ENCODE measurements at places on chromosomes 2 and 18. TPM values are rescaled to one million over a fixed set of nuclear protein-coding genes. Genes with fewer than 3 reads are reported as not detected.

GRCh38 chr2:106745468-106745867 lies 140.5 kb downstream of the ST6GAL2 start:
- H3K4me1 ChIP-seq, result no peaks in the 10 kb centered on the region
- H3K36me3 ChIP-seq, result no peaks in the 10 kb centered on the region
- no peaks in the 10 kb centered on the region for H3K27me3 ChIP-seq
- H3K27ac ChIP-seq, result no peak overlapping the region
- no peak overlapping the region for H3K4me3 ChIP-seq

DNA sequence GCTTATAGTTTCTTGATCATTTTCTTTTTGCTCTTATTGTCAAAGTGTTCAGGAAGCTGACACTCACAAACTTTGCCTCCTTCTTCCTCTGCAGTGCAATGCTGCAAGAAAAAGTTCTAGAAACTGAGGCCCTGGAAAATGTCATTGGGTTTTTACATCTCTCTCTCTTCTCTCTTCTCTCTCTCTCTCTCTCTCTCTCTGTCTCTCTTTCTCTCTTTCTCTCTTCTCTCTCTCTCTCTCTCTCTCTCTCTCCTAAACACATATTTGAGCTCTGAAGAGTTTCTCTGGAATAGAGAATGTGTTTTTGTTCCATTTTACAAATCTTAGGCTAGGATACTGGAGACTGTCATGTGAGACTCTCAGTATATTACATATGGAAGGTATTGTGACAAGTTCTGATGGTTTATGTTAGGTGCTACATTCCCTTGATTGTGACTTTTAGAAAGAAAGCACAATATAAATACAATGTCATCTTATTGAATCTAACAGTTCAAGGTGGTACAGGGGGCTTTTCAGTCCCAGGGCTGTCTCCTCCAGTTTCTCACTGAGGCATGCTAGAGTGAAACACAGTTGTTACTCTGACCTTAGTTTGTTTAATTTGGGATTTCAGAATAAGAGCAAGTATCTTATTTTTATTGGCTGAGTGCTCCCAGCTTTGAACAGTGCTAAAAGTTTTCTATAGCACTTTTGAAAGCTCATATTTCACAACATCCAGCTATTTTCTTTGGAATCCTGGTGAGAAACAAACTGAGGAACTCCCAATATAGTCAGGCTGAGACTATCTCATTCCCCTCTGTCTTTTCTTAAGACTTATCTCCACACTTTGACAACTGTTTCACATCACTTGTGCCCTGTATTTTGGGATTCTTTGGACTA lies 41.4 kb upstream of the EHBP1 start:
- no peaks in the 10 kb centered on the region for H3K27me3 ChIP-seq
- H3K27ac ChIP-seq, result no peak overlapping the region
- DNase-seq, result no peak
- no peaks in the 10 kb centered on the region for H3K4me1 ChIP-seq
- no peak overlapping the region for H3K4me3 ChIP-seq
- H3K36me3 ChIP-seq, result no peaks in the 10 kb centered on the region

DNA sequence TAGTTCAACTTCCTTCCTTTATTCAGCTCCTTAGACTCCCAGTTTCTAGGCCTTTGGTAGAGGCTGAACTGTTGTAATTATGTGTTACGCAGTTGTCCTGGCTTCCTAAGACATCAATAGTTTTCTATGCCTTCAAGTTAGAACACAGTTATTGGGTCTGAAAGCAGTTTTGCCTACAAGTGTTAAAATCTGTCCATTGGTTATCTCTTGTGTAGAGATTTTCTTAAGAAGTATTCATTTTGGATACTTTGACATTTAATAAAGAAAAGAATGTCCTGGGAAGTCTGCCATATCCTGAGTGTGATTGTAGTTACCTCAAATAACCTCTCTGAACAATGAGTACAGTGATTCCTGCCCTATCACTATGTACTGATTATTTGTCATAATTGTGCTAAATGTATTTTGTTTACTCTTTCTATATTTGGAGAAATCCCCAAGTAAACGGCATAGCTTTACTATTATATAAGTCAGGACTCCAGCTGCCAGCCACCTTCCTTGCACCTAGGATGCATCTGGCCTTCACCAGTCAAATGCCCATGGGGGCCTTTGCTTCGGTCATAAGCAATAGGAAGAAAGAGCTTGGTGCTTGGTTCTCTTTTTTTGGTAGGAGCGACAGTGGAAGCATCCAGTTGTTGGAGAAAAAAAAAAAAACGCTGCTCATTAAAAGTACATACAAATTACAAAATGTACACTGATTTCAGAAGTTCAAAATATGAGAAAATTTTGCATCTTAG lies 449.5 kb upstream of the PKDCC start:
- no peak overlapping the region for H3K4me3 ChIP-seq
- no peaks in the 10 kb centered on the region for H3K27me3 ChIP-seq
- no peaks in the 10 kb centered on the region for H3K36me3 ChIP-seq
- no peaks in the 10 kb centered on the region for H3K4me1 ChIP-seq
- no peak overlapping the region for H3K27ac ChIP-seq
- no peak for DNase-seq

DNA sequence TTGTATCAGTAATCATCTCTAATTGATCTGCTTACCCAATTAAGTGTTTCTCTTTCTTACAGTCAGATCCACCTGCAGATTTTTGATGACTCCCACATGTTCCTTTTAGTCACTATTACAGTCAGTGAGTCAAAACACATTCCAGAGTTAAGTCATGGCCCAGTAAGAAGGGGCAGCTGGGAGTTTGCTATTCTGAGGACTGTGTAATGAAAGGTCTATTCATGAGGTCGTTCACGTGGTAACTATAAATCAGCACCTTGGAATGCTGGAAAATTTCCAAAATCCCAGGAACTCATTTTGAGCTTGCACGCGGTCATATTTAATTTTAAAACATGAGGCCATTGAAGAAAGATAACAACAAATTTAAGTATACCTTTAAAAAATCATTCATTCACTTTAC lies 252.5 kb downstream of the XIRP2 start:
- no peaks in the 10 kb centered on the region for H3K36me3 ChIP-seq
- H3K4me1 ChIP-seq, result no peaks in the 10 kb centered on the region
- no peak overlapping the region for H3K4me3 ChIP-seq
- H3K27me3 ChIP-seq, result no peaks in the 10 kb centered on the region
- no peak for DNase-seq
- H3K27ac ChIP-seq, result peak overlapping the region; percentile 46

- no peak for DNase-seq
- no peak overlapping the region for H3K27ac ChIP-seq
- no peak overlapping the region for H3K4me3 ChIP-seq
- H3K4me1 ChIP-seq, result no peaks in the 10 kb centered on the region
- no peaks in the 10 kb centered on the region for H3K36me3 ChIP-seq
These were observed 149.2 kb downstream of the FAM210A start for GRCh38 chr18:13577091-13577697.

DNA sequence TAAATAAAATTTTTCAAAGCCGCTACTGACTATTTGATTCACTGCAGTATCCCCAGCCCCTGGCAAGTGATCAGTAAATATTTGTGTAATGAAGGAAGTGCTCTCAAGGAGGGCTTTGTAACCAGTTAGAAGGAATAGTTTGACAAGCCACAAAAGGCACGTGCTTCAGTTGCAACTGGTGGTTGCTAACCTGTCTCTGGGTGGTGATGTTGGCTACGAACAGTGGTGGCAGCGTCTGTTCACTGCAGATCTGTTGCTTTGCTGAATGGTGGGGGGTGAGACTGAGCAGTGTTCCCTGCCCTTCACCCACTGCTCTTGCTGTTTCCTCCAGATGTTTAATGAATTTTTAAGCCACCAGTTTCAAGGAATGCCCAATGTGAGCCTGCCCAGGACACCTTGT lies 73.9 kb upstream of the SIX2 start:
- H3K4me1 ChIP-seq, result no peaks in the 10 kb centered on the region
- no peak overlapping the region for H3K27ac ChIP-seq
- H3K4me3 ChIP-seq, result no peak overlapping the region
- no peaks in the 10 kb centered on the region for H3K36me3 ChIP-seq
- DNase-seq, result no peak

CXCR4 gene
- polyA plus RNA-seq, result 1.4 TPM

- H3K4me3 ChIP-seq, result no peak overlapping the region
- H3K4me1 ChIP-seq, result no peaks in the 10 kb centered on the region
- no peak overlapping the region for H3K27ac ChIP-seq
These were observed 97.3 kb downstream of the CDCA7 start for GRCh38 chr2:173451941-173452340.

DNA sequence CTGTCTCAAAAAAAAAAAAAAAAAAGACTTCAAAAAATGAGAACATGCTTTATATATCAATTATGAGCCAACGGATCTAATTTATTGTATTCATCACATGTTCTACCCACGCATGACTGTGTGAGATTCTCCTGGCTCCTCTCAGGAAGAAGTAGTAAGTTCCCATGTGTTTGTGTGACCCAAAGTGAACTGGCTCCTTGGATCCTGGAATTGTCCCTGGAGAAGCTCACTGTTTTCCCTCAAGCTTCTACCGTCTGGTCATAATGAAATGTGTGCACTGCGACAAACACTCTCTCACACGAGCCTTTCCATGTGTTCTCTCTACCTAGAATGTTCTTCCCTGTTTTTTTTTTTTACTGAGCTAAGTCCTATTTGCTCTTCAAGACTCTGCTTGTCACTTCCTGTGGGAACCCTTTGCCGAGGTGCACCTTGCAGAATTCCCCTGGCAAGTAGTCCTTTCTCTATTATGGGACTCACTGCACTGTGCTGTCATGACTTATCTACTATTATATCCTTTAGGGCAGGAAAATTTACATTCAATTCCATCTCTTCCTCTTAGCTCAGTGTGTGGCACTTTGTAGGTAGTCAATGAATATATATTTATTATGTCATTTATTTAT lies 83.2 kb upstream of the THOC1 start:
- no peaks in the 10 kb centered on the region for H3K4me1 ChIP-seq
- no peak overlapping the region for H3K27ac ChIP-seq
- H3K36me3 ChIP-seq, result no peaks in the 10 kb centered on the region

GRCh38 chr2:56741601-56742102 lies 557.9 kb downstream of the CCDC85A start:
- no peaks in the 10 kb centered on the region for H3K36me3 ChIP-seq
- no peak overlapping the region for H3K27ac ChIP-seq
- no peak for DNase-seq
- no peaks in the 10 kb centered on the region for H3K4me1 ChIP-seq

PDCD1 gene
- 0.09 TPM for polyA plus RNA-seq

GDF7 gene
- 0.89 TPM for polyA plus RNA-seq

DNA sequence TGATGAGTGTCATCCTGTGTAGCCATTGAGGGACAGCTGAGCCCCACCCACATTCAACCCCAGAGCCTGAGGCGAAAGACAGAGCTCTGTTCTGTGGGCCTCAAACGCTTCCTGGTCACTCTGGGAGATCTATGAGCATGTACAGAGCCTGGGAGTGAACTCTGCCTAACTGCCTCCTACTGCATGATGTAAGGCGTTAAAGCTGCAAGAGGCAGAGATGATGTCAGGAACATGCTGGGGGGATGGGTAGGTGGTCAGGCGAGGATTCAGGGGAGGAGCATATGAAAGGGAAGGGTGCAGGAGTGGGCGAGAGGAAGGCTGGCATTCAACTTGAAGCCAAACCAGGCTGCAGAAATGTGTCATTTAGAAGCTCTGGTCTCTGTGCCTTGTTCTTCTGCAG lies 181.0 kb downstream of the TFCP2L1 start:
- no peak overlapping the region for H3K4me3 ChIP-seq
- H3K36me3 ChIP-seq, result no peaks in the 10 kb centered on the region
- H3K27me3 ChIP-seq, result peaks cover 3% of the 10 kb centered on the region
- H3K4me1 ChIP-seq, result no peaks in the 10 kb centered on the region

GRCh38 chr2:198405311-198405710 lies 600.9 kb downstream of the PLCL1 start:
- H3K4me1 ChIP-seq, result no peaks in the 10 kb centered on the region
- DNase-seq, result no peak
- no peaks in the 10 kb centered on the region for H3K27me3 ChIP-seq
- no peak overlapping the region for H3K4me3 ChIP-seq

- no peak for DNase-seq
- H3K36me3 ChIP-seq, result no peaks in the 10 kb centered on the region
- H3K27ac ChIP-seq, result no peak overlapping the region
- no peak overlapping the region for H3K4me3 ChIP-seq
- H3K4me1 ChIP-seq, result no peaks in the 10 kb centered on the region
These were observed 249.0 kb upstream of the ID2 start for GRCh38 chr2:8432706-8433336.

C2orf78 gene
- not detected for polyA plus RNA-seq

SLC11A1 gene
- 6.4 TPM for polyA plus RNA-seq

- no peak overlapping the region for H3K4me3 ChIP-seq
- H3K27ac ChIP-seq, result no peak overlapping the region
- no peaks in the 10 kb centered on the region for H3K36me3 ChIP-seq
- no peaks in the 10 kb centered on the region for H3K27me3 ChIP-seq
These were observed 231.9 kb downstream of the DYSF start for GRCh38 chr2:71685073-71685848.

- no peak overlapping the region for H3K4me3 ChIP-seq
- H3K4me1 ChIP-seq, result no peaks in the 10 kb centered on the region
- H3K27ac ChIP-seq, result no peak overlapping the region
- no peak for DNase-seq
These were observed 172.8 kb upstream of the SPRED2 start for GRCh38 chr2:65605058-65605742.

GRCh38 chr2:113698892-113699447 lies 57.5 kb downstream of the SLC35F5 start:
- DNase-seq, result no peak
- H3K4me1 ChIP-seq, result no peaks in the 10 kb centered on the region
- no peaks in the 10 kb centered on the region for H3K27me3 ChIP-seq
- no peak overlapping the region for H3K4me3 ChIP-seq
- no peaks in the 10 kb centered on the region for H3K36me3 ChIP-seq

- DNase-seq, result no peak
- no peaks in the 10 kb centered on the region for H3K27me3 ChIP-seq
- H3K27ac ChIP-seq, result peak overlapping the region; percentile 96
- H3K4me1 ChIP-seq, result peaks cover 22% of the 10 kb centered on the region
- no peaks in the 10 kb centered on the region for H3K36me3 ChIP-seq
These were observed 686 bp upstream of the PNO1 start for GRCh38 chr2:68157002-68157401.

DNA sequence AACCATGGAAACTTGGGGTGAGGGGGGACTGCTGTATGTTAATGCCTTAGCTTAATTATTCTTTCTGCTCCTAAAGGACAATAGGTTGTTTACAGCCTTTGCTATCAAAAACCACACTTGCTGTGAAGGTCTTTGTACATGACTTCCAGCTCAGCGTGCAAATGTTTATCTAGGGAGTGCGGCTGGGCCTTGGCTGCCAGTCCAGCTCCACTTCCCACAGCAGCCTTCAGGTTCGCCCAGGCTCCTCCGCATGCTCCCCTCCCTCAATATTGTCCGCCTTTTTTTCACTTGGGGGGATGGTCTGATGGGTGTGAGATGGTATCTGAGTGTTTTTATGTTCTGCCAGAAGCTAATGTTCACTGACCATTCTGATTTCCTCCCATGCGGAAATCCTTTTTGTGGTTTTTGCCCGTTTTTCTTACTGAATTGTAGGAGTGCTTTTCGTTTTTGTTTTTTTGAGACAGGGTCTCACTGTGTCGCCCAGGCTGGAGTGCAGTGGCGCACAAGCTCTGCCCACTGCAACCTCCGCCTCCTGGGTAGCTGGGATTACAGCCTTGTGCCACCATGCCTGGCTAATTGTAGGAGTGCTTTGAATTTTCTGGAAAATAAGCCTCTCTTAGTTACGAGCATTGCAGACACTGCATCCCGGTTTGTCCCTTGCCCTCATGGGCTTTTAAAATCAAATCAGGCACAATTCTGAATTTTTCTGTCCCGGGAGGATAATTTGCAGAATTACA lies 28.8 kb downstream of the SH3BP4 start:
- H3K4me1 ChIP-seq, result peaks cover 82% of the 10 kb centered on the region
- no peaks in the 10 kb centered on the region for H3K27me3 ChIP-seq
- no peak overlapping the region for H3K4me3 ChIP-seq

CDH7 gene
- polyA plus RNA-seq, result not detected
